NCI-H526 treated with DMSO at 0.1 percent for 48 hours (cell line): ENCODE measurements at places on chromosomes 6 and 20.

DNA sequence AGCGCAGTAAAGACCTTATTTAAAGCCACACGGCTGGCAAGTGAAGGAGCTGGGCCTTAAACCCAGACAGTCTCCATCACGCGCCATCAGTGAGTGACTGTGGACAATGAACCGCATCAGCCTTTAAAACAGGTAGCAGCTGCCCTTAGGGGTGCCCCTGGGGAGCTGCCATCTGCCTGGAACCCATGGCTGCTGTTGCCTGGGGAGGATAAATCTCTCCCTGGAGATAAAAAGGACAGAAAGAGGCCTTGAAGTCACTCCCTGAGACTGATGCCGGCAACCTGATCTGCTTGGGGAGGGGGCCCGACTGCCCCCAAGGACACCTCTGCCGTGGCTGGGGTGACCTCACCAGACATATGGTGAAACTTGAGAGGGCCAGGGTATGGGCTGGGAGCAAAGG, 73.5 kb downstream of the PREX1 start:
- peak; percentile 12 for DNase-seq

DNA sequence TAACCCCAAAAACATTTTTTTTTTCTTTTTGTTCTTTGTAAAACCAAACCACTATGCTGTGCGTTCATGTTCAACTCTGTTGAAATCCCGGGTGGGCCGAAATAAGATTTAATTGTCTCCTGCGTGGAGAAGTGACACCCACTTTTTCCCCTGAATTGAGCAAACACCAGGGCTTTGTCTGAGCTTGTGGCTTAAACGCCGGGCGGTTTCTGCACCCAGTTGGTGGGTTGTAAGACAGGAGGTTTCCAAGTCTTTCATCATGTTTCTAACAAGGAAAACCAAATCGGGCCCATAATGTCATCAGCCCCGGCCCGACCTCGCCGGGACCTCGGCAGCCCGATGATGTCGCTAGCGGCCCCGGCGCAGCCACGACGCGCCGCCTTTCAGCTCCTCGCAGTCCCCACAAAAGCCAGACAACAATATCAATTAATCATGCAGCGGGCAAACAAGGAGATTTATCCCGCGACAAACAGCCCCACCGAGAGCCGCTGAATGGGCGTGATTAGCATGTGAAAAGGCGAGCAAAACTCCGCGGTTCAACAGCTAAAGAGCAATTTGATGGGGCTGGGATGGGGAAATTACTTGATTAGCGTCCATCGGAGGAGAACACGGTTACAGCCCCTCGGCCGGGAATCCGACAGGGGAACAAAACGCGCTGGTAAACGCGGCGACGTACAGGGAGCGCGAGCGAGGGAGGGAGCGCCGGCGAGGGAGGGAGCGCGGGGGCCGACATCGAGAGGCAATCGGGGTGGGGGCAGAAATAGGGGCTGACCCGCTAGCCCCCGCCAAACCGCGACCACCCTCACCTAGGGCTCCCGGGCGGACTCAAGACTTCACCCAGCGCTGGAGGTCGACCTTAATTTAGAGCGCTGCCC, 5.3 kb downstream of the LINC00237 start:
- peak; percentile 54 for DNase-seq

- DNase-seq, result no peak
Observed at GRCh38 chr6:28353981-28354676, 4.4 kb downstream of the ZKSCAN3 start.

DNA sequence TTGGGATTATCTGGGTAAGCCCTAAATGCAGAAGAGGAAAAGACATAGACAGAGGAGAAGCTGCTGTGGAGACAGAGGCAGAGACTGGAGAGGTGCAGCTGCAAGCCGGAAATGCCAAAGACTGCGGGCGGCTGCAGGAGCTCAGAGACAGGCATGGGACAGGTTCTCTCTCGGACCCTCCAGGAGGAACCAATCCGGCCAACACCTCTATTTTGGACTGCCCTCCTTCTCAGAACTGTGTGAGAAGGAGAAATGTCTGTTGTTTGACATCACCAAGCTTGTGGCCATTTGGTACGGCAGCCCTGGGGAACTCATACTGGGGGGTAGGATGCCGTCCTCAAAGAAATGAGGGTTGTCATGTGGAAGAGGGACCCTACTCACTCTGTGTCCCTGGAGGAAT, 95.0 kb downstream of the DHX35 start:
- no peak for DNase-seq

DNA sequence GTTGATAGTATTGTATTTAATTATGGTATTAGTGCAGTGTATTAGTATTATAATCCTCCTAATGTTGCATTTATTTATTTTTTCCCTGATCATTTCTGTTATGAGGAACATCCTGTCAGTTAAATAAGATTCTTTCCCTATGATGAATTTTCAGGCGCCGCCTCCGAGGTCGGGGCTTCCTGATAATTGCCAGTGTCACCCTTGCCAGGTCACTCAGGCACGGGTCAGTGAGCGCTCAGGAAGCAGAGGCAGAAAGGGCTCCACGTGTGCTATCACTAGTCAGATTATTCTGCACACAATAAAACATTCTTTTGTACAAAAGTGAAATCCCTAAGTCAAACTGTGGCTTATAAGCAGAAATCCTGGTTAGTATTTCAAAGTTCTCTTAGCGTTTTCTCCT, 64.8 kb downstream of the TSHZ2 start:
- DNase-seq, result no peak

GRCh38 chr20:38304845-38305447, 990 bp downstream of the BPI start:
- DNase-seq, result no peak
